Activated naive CD4-positive, alpha-beta T cell treated with anti-CD3 and anti-CD28 coated beads for 36 hours (primary cell): ENCODE measurements at places on chromosomes 6 and 20.

GRCh38 chr6:119608994-119609393, 259.4 kb upstream of the MAN1A1 start:
- no peak for DNase-seq

DNA sequence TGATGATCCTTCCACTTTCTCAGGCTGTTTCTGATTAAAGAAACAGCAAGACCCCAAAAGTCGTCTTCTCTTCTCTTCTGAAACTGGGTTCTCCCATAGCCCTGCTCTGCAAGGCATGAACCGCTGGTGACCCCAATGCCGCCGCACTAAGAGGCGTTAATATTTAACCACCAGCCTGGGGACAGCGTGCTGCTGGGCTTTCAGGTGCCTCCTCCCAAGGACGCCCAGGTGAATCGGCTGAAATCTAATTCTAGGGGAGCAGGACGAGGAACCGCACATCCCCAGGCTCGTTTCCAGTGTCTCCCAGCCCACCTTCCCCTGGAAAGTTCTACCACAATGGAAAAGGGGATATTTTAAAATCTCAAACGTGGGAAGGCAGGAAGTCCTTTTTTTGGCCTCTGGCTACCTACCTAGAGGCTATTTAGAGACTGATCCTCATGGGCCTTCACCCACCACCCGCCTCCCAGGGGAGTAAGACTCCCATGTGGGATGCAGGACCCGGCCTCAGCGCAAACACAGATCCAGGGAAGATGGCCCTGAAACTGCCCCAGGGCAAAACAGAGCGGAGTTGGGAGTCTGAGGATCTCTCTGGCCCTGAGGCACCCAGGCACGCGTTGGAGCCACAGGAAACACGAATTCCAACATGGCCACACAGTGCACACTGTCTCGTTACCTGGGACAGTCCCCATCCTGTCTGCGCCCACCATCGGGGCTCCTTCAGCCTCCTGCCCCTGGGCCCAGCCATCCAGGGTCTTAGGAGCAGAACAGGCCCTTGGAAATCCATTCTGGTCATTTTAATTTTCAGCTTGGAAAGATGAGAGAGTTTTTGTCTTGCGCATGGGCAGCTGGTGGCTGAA, 56.2 kb downstream of the BMP7 start:
- DNase-seq, result no peak

- DNase-seq, result no peak
Measured at GRCh38 chr6:128885381-128885780, 2.4 kb downstream of the LAMA2 start.

DNA sequence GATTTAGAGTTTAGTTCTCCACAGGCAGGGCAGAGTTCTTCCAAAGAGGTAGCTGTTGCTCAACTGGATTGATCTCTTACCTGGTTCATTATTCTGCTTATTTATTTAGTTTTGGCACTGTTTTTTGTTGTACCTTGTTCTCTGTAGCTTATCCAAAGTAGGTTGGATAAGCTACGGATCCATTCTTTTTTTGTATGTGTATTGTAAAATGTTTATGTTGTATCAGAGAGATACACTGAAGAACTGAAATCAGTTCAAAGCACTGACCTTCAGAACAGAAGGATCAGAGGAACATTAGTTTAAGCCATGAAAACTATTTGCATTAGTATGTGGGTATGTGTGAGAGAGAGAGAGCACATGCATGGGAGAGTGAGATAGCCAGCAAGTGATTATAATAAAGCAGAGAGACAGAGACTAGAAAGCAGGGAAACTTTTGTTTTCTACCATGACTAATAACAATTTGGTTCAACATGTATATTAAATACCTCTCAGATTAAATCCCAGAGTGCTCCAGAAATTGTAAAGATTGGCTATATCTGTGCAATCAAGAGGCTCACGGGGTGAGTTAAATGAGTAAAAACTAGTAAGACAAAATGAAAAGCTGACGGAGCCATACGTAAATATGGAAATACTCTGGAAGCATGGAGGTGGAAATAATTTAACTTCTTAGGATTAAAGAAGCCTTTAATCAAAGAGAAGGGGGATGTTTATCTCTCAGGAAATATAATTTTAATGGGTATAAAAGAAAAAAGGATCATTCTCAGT, 40.2 kb downstream of the ITCH start:
- DNase-seq, result no peak

- DNase-seq, result no peak
Measured at GRCh38 chr6:163730246-163731210, 316.0 kb downstream of the QKI start.

GRCh38 chr6:82013561-82014530, 233.7 kb downstream of the IBTK start:
- no peak for DNase-seq

- DNase-seq, result no peak
Measured at GRCh38 chr20:63690898-63691710, 5.3 kb upstream of the TNFRSF6B start.

- no peak for DNase-seq
Measured at GRCh38 chr6:56334937-56335336, 87.6 kb upstream of the COL21A1 start.

GRCh38 chr20:57893366-57893999, 183.7 kb upstream of the PMEPA1 start:
- no peak for DNase-seq

GRCh38 chr6:49499126-49499525, 597 bp upstream of the GLYATL3 start:
- no peak for DNase-seq

GRCh38 chr6:33699131-33699530, 12.4 kb downstream of the UQCC2 start:
- DNase-seq, result no peak

DNA sequence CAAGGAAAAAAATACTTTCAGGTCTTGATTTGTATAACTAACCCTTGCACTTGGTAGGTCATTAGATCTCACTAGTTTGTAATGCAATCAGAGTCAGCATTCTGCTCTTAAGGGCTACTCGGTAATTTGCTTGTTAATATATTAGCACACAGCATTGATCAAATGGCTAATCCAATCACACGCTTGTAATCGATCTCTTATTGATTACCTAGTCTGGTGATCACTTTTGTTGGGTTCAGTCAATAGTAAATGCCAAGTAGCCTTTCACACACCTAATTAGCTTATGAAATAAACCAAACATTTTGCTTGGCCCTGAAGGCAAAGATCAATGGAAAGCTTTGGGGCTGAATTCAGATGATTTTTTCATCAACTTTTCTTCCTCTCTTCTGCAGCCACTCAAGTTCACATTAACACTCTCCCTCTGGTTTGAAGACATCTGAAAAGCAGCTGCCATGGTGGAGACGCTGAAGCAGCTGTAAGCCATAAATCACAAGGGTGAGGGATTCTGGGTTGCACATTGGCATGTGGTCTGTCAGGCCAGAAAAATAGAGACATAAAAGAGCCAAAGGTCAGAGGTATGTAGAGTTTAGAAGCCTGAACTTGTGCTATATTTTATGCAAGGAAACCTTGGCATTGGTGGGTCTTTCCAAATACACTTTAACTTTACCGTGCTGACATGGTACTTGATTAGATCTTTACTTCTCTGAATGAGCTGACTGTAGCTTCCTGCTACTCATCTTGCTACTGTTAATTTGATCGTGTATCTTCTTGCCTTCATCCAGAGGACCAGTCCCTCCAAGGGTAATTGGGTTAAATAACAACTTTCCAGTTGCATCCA, 234.4 kb downstream of the SIM1 start:
- DNase-seq, result no peak

DNA sequence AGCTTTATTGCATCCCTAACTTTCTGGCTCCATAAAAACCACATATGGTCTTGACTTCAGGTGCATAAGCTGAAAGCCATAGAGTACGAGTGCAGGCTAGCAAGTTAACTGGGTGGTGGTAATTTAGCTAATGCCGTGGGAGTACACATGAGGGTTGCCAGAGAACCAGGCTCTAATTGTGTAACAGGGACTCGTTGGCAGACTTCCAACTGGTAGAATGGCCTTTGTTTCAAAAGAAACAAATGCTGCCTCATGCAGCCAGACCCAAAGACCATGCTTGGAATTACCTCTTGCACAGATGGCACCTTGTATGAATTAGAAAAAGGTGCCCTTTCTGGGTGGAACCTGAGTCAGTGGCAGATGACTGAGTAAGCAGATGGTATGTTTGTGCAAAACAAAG, 73.2 kb downstream of the LY86 start:
- DNase-seq, result no peak

DNA sequence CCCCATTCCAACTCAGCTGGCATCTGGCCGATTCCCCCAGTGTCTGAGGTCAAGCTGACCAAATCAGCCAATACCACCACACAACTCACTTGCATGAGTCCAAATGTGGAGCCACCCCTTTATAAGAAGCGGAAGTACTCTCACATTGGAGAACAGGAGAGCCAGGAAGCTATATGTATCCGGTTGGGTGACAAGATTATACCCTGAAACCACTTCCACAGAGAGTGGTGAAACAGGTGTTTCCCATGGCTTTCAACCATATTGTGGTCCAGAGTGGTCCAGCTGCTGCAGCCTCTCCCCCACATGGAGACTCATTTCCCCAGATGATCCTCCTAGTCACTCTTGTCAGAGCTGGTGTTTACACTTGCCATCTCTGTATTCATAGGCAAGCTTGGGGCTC, 24.0 kb upstream of the SERINC1 start:
- DNase-seq, result peak; percentile 15

DNA sequence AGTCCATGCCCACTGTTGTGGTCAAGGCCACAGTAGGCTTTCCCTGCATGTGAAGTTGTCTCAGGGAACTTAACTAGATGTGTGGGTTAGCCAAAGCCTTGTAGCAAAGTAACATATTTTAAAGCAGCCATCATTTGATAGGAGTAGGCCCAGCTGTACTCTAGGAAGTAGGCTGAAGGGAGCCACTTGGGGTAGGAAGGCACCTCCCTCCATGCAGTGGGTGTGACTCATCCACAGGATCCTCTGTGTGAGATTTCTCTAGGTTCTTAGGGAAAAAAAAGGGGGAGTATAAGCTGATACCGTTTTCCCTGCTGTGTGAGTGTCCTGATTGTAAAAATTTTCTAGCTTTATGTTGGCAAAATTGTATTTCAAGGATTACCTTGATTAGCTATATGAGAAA, 44.7 kb downstream of the VAPB start:
- DNase-seq, result no peak
